ENCODE measurements at places on chromosomes 12 and 14.

- DNase-seq, result no peak
Measured at GRCh38 chr14:63032641-63033040, 12.6 kb downstream of the KCNH5 start.

DNA sequence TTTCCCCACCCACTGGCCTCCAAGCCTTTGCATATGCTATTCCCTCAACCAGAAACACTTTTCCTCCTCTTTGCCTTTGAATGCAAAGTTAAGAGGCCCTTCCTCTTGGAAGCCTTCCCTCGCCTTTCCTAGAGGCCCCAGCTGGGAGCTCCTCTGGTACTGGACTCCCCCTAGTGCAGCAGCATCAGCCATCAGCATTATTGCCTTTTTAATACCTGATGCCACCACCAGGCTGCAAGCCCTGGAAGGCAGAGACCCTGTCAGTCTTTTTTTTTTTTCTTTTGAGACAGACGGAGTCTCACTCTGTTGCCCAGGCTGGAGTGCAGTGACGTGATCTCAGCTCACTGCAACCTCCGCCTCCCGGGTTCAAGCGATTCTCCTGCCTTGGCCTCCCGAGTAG is 19.1 kb upstream of the PLA2G1B start:
- no peak for DNase-seq

DNA sequence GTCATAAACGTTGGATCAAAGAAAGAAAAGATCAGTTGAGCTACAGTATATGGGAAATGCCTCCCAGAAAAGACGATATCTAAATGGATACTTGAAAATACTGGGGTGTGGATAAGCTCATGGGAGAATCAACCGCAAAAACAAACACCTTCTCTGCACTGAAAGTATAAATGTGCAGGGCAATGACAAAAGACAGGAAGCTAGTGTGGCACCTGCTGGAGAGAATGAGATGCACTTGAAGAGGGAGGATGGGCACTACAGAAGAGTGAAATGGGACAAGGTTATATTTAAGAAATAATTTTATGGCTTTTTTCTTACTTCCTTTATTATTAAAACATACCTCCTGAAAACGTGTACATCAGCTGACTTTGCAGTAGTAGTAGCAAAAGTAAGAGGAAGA is 153.7 kb downstream of the PRKD1 start:
- DNase-seq, result no peak

DNA sequence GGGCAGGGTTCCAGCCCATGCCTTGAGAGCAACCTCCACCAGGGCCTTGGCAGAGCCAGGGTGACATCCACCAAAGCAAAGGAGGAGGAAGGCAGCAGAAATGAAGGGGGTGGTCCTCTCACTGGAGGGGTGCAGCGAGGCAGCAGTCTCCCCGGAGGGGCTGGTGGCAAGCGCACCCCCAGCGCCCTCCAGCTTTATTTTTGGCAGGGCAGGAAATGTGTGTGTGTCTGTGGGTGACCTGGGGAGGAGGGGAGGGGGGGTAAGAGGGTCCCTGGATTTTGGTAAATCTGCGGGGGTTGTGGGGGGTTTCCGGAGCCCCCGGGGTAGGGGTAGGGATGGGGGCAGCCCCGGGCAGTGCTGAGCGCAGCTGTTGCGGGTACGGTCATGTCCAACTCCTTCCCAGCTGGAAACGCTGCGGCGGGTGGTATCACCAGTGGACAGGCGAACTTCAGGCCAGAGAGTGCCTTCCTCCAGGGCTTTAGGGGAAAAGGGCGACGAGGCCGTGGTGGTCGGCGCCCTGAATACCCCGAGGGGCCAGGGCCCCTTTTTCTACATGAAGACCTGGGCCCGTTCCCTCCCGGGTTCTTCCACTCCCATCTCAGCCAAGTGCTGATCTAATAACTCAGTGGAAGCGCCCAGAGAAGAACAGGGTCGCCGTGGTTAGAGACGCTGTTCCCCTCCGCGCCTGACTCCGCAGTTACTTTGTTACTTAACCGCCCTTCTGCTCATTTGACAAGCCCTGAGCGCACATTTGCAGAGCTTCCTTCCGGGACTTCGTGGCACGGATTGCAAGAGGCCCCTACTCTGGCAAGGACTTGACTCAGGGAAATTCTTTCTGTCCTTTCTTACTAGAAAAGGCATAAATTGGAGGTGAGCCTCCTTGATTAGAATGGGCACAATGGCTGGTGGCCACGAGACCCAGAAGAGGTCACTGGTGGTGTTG is 55.2 kb downstream of the FOS start:
- DNase-seq, result no peak

DNA sequence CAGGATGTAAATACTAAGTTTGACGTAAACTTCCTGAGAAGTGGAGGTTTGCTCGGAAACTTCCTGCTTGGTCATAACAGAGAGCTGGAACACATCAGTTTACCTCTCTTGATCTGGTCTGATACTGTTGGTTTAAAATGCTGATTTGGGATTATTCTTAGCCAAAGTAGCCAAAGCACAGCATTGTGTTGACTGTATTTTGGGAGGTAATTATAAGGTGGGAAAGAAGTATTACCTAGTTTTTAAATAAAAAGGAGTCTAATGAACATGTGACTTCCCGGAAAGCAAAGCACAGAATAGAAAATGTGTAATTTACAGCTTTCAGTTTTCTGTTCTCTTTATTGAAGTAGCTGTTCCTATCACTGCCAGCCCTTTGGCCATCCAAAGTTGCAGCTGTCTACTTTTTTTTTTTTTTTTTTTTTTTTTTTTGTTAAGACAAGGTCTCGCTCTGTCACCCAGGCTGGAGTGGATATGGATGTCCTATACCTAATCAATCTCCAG is 52.2 kb upstream of the SRP54 start:
- no peak for DNase-seq

- no peak for DNase-seq
Measured at GRCh38 chr12:95548539-95549391, 2.5 kb downstream of the USP44 start.

DNA sequence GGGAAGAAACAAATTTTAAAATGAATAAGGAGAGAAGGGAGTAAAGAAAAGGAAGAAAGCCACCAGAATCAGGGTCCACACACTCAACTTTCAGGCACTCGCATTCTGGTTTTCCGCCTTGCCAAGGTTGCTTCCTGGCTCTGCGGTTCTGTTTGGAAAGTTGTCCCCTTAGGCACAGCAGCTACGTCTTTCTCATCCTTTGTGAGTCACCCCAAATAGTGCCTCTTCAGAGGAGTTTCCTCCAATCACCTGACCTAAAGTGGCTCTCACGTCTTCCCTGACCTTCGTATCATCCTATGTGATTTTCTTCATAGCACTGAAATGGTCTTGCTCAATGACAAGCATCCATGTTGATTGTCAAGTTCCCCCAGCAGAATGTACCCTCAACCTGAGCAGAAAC is 99.5 kb upstream of the TMCC3 start:
- DNase-seq, result no peak

DNA sequence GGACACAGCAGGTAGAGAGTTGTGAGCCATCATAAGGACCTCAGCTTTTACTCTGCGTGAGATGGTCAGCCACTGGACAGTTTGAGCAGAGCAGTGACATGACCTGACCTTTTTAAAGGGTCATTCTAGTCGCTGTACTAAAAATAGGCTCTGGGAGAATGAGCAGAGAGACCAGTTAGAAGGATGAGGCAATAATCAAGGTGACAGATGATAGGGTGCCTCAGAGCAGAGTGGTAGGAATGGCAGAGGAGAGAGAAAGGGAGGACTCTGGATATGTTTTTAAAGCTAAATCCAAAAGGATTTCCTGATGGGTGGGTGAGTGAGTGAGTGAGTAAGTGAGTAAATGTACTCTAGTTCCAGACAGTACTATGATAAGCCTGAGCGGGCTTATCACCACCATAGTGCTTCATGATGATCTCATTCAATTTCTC is 83.6 kb upstream of the ARHGAP5 start:
- no peak for DNase-seq

- DNase-seq, result no peak
Measured at GRCh38 chr12:9961106-9961505, 10.1 kb upstream of the CLEC12A start.

Measured in H4 (cell line).